ENCODE measurements at places on chromosomes 1 and 21.

- peak; percentile 62 for DNase-seq
These were observed 2.1 kb downstream of the CDC7 start for GRCh38 chr1:91502672-91503184.

- DNase-seq, result no peak
These were observed 74.3 kb upstream of the ATP1A1 start for GRCh38 chr1:116298746-116299145.

DNA sequence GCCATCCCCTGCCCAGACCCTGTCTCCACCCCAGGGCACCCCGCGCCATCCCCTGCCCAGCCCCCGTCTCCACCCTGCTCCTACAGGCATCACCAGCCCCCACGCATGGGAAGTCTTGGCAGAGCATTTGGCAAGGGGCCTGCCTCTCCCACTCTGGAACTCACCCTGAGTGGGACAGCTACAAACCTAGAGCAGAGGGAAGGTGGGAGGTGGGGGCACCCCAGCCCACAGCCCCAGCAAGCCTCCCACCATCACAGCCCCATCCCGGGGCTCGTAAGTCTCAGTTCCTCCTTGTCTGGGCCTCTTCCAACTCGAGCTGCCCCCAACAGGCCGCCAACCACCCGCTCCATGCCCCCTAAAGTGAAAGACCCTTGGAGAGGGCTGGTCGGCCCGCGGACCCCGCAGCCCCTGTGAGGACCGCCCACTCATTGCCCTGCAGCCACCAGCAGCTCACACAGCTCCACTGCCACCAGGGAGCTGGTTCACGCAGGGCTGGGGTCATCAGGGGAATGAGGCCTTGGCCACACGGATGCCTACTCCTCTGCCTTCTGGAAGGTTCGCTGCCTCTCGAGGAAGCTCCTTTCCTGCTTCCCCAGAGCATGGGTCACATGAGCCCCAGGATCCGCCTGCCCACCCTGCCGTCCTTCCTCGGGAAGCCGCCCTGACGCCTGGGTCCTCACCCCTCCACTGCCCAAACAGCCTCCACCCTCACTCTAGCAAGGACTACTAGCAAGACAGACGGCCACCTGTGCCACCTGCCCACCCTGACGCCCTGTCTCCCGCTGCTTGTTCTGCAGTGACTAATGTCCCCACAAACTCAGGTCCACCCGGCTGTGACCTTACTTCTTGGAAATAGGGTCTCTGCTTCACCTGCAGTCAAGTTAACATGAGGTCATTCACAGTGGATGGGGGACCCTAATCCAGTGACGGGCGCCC, 14.4 kb downstream of the MEGF6 start:
- no peak for DNase-seq

DNA sequence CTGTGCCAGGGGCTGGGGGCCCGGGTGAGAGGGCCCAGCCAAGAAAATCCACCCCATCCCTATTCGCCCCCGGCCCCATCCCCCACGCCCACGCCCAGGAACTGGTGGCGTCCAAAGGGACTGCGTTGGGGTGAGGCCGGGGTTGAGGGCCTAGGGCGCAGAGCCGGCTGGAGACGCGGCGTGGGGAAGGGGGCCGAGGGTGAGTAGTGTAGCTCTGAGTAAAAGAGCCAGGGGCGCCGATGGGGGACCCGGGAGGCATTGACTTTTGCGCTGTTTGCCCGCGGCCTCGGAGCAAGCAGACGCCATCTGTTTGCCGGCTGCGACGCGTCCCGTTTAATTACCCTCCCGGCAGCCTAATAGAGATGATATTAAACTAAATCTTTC, 3.5 kb upstream of the DMRTA2 start:
- no peak for DNase-seq

GRCh38 chr1:160925652-160926244, 28.9 kb downstream of the ITLN2 start:
- DNase-seq, result no peak

- DNase-seq, result no peak
These were observed 4.4 kb upstream of the FMO2 start for GRCh38 chr1:171180670-171181069.

DNA sequence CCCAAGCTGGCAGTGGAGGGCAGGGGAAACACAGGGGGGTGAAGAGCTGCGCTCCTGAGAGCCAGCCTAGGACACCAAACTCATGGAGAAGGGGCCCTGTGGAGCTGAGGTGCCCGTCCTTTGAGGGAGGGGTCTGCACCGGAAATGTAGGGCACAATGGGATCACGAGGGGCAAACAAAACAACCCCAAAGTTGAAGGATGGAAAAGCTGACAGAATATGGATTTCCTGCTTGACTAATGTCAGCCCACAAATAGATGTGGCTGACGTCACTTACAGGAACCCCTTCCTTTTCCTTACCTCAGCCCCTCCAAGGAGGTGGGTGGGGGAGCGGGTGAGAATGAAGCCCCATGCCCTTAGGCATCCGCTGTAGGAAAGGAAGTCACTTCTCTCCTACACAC, 110.9 kb downstream of the KCNN3 start:
- DNase-seq, result no peak

Measured in cardiac fibroblast (primary cell).